ENCODE measurements at places on chromosomes 1 and 21. TPM values are rescaled to one million over a fixed set of nuclear protein-coding genes. Genes with fewer than 3 reads are reported as not detected.

- no peak for DNase-seq
These were observed 84.1 kb upstream of the SELENON start for GRCh38 chr1:25715888-25716287.

GRCh38 chr1:184429335-184429734 is 42.5 kb downstream of the C1orf21 start:
- no peak for DNase-seq

GRCh38 chr1:36542962-36543515 is 60.3 kb upstream of the CSF3R start:
- DNase-seq = no peak

DNA sequence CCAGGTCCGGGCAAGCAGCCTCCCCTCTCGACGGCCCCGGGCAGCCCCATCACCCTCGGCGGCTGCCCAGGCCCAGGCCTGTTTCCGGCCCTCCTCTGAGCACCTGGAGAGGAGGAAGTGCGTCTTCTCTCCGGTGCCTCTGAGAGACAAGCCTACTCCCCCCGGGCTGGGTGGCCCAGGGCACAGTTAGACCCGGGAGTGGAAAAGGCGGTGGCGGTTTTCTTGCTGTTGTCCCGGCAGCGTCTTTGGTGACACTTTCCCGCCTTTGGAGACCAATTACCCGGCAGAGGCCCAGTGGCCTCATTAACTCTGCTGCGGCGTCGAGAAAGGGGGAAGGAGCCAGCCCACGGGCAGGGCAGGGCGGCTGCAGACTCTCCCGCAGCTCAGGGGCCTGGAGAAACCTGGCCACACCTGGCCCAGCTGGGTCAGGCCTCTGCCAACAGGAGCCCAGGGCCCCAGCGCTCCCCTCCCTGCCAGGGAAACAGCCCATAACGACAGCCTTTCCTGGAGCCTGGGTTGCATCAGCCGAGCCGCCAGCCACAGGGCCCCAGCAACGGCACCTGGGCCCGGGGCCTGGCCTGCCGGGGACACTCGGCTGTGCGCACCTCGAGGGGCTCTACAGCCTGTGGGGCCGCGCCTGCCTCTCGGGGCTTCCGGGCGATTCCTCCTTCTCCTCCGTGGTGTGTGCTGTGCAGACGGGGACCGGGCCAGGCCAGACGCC is 28.4 kb upstream of the C1orf159 start:
- DNase-seq = no peak

The SHE gene
- 6.3 TPM for polyA plus RNA-seq

DNA sequence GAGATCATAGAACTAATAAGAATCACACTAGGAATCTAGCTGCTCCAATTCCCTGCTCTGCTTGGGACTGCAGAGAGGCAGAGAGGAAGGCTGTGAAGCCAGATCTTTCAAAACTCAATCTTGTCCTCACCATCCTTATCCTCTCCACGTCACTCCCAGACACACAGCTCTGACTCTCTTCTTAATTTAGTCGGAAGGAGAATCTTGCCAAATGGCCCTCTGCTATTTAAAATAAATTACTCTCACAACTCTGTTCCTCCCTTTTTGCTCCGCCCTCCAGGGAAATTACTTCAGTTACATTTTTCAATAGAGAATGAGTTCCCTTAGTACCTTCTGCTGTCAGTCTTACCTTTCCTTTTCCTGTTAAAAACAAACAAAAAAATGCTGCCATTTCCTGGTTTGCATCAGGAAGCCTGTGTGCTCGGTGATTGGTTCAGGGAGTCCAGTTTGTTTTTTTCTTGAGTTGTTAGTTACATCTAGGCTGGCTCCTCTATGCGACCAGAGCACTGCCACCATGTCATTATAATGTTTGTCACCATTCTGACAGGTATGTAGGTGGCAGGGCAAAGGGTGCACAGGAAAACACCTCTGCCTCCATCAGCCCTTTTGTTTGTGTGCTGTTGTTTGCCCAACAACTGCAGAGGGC is 80.1 kb downstream of the FCRL5 start:
- DNase-seq = no peak

GRCh38 chr1:206059355-206059915 is 6.5 kb downstream of the RHEX start:
- DNase-seq = no peak

GRCh38 chr1:194723067-194723466 is 1536.7 kb upstream of the B3GALT2 start:
- DNase-seq = no peak

- no peak for DNase-seq
These were observed 9.7 kb upstream of the COL6A2 start for GRCh38 chr21:46088189-46088588.

DNA sequence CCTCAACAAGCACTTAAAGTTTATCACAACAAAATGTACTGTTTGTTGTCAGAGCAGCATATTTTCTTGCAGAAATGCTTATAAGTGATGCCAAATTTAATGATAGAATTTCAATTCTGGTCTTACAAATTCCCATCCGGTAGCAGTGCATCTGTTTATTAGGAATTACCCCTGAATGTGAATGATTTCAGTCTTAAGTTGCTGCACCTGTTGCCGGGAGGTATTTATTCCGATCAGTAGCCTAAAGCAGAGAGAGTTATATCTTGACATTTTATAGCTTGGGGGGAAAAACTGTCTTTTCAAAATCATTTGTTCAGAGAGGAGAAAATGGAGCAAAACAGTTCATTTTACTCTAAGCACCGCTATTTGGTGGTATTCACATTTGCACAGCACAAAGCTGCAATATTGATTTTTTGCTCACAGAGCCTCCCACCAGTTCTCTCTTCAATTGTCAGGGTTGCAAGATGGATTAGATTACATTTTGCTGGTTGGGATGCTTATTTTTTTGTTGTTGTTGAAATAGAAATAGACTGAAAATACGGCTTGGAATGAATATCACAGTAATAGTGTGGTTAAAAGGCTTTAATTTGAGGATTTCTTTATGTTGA is 98.6 kb downstream of the ADGRL2 start:
- DNase-seq = no peak

GRCh38 chr21:33817663-33818451 is 97.7 kb downstream of the ATP5PO start:
- no peak for DNase-seq

All from muscle of back (tissue), 13 donors.